Activated naive CD4-positive, alpha-beta T cell treated with anti-CD3 and anti-CD28 coated beads, Interleukin-2, amount 10 ng/mL, durations not matched to agents 7 days and 5 days (primary cell): ENCODE measurements at places on chromosomes 7 and 10.
A peak's percentile ranks its signal among the peaks of the same experiment; 100 is the strongest.

DNA sequence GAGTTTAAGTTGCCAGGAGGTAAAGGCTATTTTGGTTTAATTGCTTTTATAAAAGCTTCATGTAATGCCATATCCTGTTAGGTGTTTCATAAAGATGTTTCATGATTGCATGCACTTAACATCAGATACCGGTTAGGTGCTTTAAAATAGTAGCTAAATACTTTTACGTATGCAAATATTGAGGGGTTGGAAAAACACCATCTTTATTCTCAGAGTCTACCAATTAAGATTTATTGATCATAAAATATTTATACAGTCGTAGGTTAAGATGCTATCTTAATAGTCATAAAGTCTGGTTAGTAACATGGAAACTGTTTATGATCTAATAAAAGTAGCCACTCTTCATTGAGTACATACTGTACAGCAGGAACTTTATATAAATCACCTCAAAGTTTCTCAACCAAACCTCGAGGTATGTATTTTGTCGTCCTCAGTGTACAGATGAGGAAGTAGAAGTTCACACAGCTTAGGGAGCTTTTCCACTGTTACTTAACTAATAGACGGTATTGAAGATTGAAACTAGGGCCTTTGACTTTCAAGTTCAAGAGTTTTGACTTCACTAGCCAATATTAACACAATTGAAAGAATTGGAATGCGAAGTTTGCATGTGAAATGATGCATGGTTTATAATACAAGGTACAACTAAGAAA, 897.1 kb downstream of the GATA3 start:
- no peak for DNase-seq

- DNase-seq: no peak
These were observed 1.7 kb downstream of the DDX21 start for GRCh38 chr10:68957654-68958053.

GRCh38 chr10:5449823-5450222, 37.5 kb downstream of the NET1 start:
- no peak for DNase-seq

- DNase-seq: peak; percentile 83
These were observed 1.1 kb downstream of the TRRAP start for GRCh38 chr7:98879198-98879978.

DNA sequence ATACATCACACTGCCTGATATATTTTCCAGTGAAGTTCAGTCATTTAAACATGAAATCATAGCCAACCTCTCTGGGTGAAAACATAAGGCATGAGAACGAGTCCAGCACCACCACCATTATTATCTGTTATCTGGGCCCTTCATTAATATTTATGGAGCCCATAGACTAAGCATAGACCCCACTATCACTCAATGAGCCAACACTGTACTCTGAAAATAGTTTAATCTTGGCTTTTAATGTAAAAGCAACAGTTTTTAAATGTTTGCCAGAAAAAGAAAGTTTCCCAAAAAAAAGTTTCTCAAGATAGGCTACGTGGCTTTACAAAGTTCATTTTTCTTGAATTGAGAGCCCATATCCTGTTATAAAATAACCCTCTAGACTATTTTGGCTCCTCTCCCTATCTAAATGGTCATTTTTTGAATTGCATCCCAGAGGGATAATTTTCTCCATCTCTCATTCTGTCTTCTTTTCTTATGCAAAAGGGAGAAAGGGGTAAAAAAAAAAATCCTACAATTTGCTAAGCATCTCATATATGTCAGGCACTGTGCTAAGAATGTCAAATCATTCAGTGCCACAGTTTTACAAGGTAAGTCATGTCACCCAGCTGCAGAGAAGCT, 66.1 kb downstream of the FZD1 start:
- no peak for DNase-seq

GRCh38 chr7:23353172-23353571, 54.0 kb downstream of the MALSU1 start:
- DNase-seq: no peak

GRCh38 chr7:123533929-123534382, 439 bp downstream of the IQUB start:
- no peak for DNase-seq

DNA sequence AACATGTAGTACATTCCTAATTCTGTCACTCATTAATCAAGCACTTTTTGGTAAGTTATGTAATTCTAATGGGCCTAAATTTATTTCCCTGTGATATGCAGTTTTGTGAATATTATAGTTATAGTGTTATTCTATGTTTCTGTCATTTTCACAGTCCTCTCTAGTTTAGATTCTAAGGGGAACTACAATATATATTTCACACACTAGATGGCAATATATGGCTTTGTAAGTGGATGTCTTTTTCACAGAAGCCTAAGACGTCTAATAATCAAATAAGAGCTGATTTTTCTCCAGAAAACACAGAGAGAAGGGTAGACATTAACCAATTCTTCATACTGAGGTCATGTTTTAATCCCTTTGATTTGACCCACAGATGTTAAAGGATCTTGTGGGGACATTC, 18.0 kb downstream of the RNLS start:
- DNase-seq: no peak

DNA sequence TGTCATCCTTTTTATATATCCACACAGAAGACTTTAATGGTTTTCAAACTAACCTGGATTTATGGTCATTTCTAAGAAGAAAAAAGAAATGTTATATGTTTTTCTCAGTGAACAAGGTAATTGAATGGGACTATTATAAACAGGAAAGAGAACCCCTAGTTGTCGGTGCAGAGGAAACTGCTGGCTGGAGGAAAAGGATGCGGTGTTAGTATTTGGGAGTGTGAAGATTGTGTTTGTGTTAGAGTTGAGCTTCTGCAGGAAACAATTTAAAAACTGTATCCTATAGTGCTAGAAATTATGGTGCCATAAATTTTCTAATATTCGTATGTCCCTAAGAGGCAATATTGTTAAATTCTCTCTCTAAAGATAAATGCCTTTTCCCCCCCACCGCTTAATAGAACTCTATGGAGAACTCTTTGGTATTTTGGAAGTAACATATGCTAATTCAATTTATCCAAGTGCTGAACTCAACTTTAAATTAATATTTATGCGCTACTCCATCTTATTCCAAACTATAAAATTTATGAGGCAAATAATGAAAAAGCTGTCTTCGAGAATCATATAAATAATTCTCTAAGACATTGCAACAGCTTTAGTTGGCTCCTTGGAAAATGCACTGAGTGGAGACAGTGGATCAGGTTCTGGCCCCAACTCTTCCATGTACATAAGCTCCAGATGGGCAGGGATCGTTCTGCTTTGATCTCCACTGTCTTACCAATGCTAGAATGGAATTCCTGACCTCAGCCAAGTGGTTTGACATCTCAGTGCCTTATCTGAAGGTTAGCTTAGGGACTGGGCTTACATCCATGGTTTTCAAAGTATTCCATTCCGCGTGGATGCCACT, 5.6 kb downstream of the BZW2 start:
- DNase-seq: no peak

DNA sequence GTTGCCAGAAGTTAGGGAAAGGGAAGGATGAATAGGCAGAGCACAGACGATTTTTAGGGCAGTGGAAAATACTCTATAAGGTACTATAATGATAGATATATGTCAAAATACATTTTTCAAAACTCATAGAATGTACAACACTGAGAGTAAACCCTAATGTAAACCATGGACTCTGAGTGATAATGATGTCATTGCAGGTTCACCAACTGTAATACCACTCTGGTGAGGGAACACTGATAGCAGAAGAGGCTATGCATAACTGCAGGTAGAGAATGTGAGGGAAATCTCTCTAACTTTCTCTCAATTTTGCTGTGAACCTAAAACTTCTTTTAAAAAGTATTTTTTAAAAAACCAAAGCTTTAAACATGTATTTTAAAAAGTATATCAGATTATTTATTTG, 22.1 kb downstream of the POT1 start:
- no peak for DNase-seq

- no peak for DNase-seq
These were observed 204.9 kb upstream of the SP8 start for GRCh38 chr7:20991544-20991943.

DNA sequence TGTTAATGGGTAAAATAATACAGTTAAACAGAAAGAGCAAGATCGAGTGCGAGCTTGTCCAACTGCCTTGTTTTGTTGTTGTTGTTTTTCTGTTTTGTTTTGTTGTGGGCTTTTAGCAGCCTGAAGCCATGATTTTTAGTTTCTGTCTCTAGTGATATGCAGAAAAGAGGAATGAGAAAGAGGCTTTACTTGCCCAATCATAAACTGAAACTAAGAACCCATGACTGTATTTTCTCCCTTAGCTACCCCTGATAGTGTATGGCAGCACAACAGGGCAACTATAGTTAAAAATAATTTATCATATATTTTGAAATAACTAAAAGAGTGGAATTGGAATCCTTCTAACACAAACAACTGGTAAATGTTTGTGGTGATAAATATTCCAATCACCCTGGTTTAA, 493.9 kb downstream of the GLRX3 start:
- no peak for DNase-seq
